ENCODE measurements at places on chromosomes 11 and 22.

- no peak for DNase-seq
Measured at GRCh38 chr22:35258191-35258988, 1.1 kb downstream of the HMGXB4 start.

DNA sequence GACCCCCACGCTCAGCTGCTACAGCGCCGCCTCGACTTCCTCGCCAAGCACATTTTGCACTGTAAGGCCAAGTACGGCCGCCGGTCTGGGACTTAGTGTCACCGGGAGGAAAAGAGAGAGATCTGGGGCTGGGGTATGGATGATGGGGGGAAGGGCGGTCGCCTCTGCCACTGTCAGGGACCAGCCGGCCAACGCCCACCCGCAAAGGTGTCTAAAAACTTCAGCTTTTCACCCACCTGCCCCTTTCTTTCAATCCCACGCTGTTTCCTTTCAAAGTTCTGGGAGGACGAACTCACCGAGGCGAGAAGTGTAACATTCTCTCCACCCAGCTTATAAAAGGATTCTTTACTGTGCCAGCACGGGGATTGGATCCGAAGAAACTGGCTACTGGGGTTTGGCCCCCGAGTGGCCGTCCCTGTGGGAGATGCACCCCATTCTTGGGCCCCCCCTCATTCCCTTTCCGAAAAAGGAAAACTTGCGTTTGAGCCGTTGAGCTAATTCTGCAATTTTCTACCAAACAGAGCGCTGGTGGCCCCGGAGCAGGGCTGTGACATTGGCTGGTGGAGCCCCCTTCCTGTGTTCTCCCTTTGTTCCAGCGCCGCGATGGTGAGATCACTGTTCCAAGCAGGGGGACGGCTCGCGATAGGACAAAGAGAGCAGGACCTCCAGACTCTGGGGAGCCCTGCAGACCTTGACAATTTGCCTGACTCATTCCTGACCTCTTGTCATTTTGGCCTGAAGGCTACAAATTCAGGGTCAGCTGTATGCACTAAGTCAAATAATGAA, 1.8 kb downstream of the FJX1 start:
- DNase-seq = no peak

DNA sequence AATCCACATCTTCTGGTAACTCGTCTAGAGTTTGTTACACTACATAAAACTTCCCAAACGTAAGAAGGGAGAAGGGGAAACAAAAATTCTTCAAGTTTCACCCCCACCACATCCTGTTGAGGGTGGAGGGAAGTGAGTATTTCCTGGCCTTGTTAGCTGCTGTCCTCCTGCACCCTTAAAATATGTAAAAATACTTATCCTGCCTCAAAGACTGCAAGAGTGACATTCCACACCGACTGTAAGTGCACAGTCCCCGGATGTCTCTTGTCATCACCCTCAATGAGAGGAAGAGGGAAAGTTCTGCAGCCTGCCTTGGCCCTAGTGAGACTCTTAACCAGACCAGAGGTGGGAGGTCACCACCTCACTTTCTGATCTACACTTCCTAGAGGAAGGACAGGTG, 3.3 kb downstream of the TMEM121B start:
- no peak for DNase-seq

DNA sequence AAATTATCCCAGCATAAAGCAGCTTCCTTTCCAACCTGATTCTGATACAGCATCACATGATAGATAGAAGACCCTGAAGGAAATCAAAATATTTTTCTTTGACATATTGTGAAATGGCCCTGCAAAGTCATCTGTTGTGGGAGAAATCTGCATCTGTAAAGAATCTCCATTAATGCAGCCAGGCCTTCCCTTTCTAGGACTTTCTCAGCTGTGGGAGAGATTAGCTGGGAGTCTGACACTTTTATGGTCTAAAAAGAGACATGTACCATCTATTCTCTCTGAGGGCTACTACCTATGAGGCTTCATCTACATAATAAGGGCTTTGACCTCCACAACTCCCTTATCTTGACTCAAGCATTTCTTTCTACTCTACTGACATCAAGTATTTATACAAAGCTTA, 238.1 kb downstream of the SWAP70 start:
- no peak for DNase-seq

DNA sequence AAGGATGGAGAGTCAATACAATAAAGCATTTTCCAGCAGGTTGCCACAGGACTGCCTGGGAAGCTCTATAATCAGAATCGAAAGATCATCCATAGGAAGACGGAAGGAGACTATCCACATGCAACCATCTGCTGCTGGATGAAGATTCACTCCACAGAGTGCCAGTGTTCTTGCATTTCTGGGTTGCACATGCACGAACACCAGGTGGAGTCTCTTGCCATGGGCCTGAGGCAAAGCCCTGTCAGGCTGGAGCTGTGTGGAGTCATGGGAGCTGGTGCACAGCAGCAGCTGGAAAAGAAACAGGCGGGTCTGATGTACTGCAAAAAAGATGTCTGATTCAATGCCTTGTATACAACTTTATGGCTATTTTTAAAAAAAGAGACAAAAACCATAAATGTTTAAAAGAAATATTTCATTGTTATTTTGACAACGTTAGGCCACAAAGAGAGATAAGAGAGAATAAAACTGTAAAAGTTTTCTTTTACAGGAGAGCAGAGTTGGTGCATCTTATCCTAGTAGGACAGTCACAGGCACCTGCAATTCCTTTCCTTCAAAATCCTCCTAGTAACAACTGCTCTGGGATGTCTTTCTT, 12.9 kb upstream of the FAT3 start:
- DNase-seq = no peak

GRCh38 chr22:19656541-19657251, 57.6 kb upstream of the SEPTIN5 start:
- DNase-seq = no peak

DNA sequence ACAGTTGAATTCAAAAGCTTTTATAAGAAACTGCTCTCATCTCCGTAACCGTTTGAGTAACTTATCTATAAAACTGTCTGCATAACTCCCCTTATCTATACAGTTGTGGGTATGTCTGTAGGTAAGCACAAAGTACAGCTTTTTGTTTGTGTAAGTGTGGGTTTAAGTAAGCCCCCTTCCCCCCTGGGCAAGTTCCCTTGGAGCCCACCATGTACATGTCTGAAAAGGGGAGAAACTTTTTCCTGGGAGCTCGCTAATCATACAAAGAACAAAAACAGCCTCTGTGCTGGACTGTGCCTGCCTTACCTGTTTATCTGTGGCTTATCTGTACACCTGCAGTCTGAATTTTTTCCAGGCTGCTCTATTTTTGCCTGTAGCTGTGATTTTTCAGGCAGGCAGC, 36.3 kb upstream of the TMEM45B start:
- no peak for DNase-seq

DNA sequence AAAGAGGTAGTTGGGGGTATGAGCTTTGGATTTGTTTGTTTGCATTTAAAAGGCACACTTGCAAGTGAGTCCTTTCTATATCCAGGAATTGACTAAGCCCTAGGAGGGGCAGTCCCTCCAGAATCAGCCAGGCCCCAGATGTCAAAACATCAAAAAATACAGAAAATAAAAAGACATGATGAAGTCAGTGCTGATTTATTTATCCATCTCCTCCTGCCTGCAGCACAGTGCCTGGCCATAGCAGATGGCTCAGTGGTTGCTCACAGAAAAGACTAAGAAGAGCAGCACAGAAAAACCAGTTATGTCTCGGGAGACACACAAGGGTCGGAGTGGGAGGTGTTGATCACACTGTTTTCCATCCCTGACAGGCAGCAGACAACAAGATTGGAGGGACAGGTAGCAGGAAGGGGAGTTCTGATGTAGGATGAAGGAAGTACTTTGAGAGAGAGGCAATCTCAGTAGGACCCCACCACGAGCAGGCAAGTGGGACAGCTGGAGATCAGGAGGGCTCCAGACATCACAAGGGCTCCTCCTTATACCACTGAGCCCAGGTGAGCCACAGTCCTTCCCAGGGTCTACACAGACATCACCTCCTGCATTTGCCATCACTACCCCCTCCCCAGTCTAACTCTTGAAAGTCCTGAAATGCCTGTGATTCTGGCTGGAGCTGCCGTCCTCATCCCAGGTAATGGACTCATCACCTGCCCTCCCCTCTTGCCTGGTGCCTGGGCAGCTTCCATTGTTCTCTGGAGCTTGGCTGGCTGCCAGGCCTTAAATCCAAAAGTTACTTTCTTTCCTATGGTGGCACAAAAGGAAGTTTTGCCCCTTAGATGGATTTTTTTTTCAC, 32.3 kb downstream of the TMPRSS5 start:
- DNase-seq = no peak

DNA sequence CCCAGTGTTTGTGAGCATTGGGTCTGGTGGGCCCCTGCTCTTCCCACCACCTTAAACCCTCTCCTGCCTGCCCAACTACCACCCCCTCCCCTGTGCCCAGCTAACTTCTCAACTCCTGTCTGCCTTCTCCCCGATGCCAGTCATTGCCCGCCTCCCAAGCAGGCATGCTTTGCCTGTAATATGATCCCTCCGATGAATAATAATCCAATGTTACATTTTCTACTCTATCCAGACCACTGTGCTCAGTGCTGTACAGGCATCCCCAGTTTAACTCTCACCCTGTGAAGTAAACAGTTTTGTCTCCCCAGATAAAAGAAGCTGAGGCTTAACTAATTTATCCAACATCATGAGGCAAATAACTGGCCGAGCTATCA, 35.5 kb upstream of the OLFML1 start:
- no peak for DNase-seq

GRCh38 chr11:117808784-117809183, 11.8 kb upstream of the DSCAML1 start:
- DNase-seq = no peak

GRCh38 chr11:68379206-68379605, 66.8 kb downstream of the LRP5 start:
- no peak for DNase-seq

DNA sequence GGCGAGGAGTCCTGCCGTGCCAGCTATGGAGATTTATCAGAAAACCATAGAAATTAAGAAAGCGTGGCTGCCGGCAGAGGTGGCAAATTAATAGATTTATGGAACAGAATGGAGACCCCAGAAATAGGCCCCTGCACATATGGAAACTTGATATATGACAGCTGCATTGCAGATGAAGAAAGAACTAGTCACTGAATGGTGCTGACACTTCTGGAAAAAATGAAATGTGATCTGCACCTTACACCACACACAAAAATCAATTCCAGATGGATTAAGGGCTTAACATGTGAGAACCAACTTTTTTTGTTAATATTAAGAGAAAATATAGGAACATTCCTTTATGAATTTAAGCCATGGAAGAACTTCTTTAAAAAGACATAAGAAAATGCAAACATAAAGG, 40.3 kb upstream of the TSKU start:
- no peak for DNase-seq

DNA sequence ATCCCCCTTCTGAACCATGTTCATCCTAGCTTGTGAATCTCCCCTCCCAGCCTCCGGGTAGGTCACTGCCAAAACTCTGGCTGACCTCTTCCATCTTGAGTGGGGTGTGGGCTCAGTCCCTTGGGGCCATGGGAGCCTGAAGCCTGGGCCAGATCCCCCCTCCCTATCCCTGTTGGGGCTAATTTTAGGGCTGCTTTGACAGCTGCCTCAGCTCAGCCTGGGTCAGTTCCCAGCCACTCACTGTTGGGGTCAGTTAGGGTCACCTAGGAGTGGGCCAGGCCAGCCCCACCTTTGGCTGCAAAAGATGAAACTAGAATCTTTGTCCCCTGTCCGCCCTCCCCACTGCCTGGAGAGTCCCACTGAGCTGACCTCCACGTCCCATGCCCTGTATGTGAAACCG, 29.8 kb upstream of the P2RY2 start:
- DNase-seq = no peak

DNA sequence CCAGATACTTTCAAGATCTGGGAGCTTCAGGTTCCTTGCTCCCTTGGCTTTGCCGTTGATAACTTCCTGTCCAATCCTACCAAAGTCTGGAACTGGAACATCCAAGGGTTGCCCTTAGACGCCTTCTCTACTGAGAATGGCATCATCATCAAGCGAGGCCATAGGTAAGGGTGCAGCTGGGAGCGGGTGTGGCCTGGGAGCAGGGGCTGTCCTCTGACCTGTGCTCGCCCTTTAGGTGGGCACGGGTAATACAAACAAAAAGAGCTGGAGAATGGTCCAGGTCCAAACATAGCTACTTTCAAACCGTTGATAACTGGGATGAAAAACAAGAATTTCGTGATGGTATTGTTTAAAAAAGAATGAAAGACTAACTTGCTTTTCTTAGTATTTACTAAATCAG, 25.0 kb downstream of the CASP12 start:
- no peak for DNase-seq

GRCh38 chr11:134528453-134528852, 116.4 kb upstream of the B3GAT1 start:
- no peak for DNase-seq

DNA sequence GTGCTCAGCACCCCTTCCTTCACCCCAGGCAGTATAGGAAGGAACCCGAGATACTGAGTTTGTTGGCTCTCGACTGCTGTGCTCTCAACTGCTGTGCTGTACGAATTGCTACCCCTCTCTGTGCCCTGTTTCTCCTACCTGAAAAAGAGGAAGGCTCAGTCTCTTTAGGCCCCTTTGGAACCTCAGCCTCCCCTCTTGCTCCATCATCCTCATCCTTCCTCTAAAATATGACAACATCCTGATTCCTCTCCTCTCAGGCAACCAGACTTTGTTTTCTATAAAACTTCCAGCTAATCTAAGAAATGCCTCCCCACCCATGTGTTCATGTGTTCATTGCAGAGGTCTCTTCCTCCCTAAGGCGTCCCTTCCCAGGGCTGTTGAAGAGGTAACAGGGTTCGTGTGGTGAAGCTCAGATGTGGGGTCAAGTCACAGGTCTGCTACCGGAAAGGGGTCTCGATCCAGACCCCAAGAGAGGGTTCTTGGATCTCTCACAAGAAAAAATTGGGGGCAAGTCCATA, 35.5 kb upstream of the CD82 start:
- DNase-seq = no peak

DNA sequence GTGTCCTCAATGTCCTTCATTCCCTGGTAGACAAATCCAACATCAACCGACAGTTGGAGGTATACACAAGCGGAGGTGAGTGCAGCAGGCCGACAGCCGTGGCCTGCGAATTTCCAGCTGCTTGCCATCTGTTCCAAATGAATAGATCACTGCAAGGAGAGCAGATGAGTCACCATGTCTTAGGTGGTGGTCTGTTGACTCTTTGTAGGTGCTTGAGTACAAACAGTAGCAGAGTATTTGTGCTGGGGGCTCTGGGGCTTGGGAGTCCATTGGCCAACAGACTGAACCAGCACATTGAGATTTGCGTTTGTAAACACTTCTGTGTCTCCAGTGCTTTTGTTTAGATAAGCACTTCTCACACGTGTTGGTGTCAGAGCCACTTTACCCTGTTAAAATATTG, 21.1 kb downstream of the EIF3L start:
- DNase-seq = no peak

DNA sequence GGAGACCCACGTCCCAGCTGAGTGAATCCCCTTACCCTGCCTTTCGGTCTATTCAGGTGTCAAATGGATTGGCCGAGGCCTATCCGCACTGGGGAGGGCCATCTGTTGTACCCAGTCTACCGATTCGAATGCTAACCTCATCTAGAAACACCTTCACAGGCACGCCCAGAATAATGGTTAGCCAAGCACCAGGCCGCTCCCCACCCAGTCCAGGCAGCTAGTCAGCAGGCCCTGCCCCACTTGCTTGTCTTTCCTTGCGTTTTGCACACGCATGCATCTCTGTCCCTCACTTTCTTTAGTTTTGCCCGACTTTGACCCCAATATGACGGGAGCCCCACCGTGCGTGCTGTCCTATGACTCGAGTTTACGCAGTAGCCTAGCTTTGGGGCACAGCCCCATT, 31.7 kb downstream of the PARVB start:
- DNase-seq = no peak

All from GOT3 (cell line).